Stimulated activated CD4-positive, alpha-beta T cell treated with anti-CD3 and anti-CD28 coated beads, TNF-alpha, amount 100 ng/mL, for 1 hour (primary cell): ENCODE measurements at places on chromosomes 7 and 10.

- no peak for DNase-seq
These were observed 993.1 kb downstream of the KCNMA1 start for GRCh38 chr10:76644476-76644875.

DNA sequence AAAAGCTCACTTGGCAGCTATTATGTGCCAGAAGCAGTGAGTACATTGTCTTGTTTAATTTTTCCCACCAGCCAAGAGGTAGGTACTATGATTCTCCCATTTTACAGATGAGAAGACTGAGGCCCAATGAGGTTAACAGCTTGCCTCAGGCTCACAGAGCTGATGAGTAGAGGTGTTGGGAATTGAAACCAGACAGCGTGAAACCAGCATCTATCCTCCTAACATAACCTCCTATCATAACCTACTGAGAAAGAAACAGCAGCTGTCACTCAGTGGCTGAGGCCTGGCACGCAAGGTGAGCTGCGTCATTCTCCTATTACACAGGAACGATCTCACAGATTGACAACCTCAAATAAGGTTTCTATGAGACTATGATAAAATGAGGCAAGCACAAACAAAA is 6.2 kb downstream of the PYROXD2 start:
- no peak for DNase-seq

- DNase-seq, result peak; percentile 93
These were observed 32.2 kb downstream of the FOXL3 start for GRCh38 chr7:322111-322671.

- DNase-seq, result no peak
These were observed 545.1 kb downstream of the ATRNL1 start for GRCh38 chr10:115638246-115638645.

DNA sequence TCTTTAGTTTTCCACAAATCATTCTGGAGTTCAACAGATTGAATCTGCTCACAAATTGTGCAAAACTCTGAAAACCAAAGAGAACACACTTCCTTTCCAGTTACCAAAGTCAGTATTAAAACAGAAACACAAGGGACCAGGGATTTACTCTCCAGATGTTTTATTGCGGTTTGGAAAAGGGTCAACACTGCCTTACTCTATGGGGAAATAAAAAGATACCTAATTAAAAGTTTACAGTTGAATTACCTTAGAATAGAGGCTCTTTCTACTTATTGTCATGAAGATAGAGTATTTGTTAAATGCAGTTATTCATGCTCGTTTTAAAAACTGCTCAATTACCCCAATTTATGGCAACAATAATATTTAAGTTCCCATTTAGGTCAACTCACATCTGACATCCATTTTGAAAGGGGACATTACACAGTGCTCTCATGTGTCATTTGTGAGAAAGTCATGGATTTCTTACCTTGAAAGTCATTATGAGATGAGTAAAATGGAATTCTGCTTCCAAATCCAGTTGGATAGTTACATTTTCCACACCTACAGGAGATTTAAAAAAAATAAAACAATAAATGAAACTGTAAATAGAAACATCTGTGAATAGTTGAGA is 8.4 kb downstream of the LAMB1 start:
- no peak for DNase-seq

DNA sequence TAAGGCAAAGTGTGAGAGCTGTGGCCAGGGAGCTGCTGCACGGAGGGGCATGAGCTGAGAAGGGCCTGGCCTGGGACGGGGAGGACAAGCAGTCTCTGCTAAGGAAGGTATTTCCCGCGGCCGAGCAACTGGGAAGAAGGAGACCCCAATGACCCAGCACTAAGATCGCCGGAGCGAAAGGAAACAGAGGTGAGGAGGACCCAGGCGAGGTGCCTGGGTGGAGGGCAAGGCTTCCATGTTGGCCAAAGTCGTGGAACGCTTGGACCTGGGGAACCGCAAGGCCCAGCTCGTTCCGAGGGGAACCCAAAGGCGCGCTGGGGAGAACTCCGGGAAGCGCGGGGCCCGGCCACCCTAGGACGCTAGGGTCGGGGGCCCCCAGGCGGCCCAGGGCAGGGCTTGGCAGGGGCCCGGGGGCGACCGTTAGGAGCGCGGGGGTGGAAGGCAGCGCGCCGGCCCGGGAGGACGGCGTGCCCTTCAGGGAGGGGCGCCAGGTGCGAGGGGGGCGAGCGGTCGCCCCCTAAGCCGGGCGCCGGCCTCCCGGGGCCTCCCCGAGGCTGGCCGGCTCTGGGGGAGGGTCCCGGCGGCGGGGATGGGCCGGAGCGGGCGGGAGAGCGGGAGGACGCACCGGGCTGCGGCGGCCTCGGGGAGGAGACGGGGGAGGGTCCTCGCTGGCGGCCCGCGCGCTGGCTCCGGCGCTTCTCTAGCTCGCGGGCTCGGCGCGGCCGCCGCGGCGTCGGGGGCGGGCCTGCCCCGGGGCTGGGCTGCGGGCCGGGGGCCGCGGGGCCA is 545 bp downstream of the GIGYF1 start:
- no peak for DNase-seq

GRCh38 chr7:143303733-143304132 is 12.2 kb upstream of the CLCN1 start:
- no peak for DNase-seq
